ENCODE measurements at places on chromosomes 7 and 10.

DNA sequence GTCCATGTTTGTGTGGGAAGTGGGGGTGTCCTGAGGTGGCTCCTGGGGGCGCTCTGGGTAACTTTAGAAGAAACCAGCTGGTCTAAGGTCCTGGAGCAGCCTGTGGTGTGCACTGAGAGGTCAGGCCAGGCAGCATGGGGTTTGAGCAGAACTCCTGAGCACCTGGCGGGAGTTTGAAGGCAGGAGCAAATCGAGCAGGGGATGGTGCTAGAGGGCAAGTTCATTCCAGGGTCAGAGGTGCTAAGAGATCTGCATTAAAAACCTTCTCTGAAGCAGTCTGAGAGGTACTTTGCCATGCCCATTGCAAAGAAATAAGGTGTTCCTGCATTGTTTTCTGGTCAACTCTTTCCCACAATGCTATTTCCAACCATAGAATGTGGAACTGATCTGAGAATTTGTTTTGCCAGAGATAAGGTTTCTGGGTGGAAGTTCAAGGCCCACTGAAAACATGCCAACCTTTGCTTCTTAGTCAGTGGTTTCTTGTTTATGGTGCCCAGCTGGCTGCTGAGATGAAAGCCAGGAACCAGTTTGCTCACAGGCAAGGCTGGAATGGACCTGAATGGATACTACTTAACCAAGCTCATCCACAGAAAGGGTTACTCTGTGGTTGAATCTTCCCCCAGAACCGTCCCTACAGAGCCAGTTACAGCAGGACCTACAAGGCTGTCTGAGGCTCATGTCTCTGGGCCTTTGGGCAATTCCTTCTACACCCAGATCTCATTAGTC is 136.3 kb upstream of the TMEM72 start:
- no peak for DNase-seq

DNA sequence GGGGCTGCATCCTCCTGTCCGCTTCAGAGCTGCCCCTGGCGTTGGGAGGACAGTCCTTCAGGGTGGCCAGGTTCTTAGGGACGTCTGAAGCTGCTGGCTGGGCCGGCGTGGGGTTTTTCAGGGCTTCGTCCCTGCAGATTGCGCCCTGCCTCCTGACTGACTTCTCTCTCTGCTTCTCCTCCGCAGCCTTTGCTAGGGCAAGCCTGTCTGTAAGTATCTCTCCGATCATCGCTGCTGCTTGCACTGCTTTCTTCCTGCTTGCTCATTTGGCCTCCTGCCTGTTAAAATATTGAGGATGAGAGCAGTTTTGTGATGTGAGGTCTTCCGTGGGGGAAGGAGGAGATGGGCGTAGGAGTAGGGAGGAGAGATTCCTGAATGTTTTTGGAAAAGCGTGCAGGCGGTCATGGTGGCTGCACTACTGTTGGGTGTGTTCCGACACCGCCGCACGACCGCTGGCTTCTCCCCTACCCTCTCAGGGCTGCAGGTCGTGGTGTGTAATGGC is 25.3 kb downstream of the PFKFB3 start:
- no peak for DNase-seq

DNA sequence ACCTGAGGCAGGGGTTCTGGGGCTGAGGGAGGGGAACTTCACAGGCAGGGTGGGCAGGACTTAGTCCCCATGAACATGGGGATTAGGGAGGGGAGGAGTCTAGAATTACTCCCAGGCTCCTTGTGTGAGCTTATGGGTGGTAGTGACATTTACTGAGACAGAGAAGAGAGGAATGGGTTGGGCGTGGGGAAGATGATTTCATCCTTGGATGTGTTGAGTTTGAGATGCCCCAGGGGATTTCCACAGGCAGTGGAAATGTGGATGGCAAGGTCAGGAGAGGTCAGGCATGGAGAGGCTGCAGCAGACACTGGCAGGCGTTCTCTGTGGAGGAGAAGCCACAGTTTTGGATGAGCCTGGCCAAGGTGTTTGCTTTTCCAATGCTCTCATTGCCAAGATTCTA is 26.4 kb upstream of the GSDME start:
- no peak for DNase-seq

GRCh38 chr10:125396676-125397075 is 236.3 kb upstream of the CTBP2 start:
- DNase-seq = no peak

DNA sequence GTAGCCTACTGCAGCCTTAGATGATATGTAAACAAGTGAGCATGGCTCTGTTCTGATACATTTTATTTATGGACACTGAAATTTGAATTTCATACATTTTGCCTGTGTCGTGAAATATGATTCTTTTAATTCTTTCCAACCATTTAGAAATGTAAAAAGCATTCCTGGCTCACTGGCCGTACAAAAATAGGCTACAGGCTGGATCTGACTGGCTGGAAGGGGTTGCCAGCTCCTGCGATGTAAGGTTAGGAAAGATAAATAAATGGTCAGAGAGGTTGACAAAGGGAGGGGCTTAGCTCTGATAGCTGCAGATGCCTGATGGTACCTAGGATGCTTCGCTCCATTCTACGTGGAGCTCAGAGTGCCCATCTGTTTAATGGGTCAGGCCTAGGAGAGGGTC is 3.4 kb downstream of the ADCYAP1R1 start:
- no peak for DNase-seq

DNA sequence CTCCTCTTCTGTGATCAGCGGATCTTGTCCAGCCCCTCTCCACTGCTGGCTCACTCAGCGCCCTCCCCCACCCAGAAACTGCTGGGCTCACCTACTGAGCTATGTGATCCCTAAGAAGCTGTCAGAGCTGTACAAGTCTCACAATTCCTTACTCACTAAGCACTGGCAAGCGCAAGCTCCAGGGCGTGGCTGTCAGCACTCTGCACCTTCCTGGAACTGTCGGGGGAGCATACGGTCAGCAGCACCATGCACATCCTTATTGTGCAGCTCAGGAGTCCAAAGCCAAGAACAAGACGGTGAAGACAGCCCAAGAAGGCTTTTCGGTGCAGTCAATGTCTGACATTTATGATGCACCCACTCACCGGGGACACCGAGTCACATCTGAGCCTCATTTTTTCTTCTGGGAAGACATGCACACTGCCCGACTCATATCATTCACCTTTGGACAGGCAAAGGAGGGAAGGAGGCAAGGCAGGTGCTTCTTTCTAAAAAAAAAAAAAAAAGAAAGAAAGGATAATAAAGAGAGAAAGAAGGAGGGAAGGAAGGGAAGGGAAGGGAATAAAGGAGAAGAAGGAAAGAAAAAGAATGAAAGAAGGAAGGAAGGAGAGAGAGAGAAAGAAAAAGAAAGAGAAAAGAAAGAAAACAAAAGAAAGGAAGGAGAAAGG is 56.3 kb downstream of the ASB13 start:
- DNase-seq = no peak

- no peak for DNase-seq
Observed at GRCh38 chr7:608361-608760, 88.7 kb upstream of the PDGFA start.

DNA sequence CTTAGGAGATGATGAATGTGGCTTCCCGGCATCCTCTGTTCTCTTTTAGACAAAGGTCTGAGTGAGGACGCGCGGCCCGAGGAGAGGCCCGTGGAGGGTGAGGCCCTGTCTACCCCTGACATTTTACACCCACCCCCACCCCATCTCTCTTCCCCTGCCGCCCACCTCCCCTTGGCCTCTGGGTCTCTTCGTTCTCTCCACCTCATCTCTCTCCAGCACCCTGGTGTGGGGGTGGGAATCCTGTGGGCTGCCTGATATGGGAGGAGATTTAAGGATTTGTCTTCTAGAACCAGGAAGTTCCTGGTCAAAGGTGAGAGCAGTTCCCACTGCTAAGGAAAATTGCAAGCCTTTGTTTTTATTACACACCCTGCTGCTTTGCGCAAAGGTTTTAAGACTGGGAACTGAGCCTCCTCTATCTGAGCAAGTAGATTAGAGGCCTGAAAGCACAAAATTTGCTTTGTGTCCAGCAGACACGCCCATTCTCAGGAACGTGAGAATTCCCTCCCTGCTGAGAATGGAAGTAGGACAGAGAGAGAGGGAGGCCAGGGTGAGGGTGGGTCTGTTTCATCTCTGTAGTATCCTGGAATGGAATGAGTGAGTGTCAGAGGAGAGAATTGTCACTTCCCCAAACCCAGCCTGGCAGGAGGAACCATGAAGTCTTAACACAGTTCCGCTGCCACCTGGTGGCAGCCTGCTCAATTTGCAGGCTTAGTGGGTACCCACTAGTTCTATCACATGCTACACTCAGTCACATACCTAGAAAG is 91.2 kb downstream of the GTF2IRD1 start:
- DNase-seq = no peak

GRCh38 chr7:105846404-105846803 is 30.0 kb downstream of the ATXN7L1 start:
- no peak for DNase-seq

DNA sequence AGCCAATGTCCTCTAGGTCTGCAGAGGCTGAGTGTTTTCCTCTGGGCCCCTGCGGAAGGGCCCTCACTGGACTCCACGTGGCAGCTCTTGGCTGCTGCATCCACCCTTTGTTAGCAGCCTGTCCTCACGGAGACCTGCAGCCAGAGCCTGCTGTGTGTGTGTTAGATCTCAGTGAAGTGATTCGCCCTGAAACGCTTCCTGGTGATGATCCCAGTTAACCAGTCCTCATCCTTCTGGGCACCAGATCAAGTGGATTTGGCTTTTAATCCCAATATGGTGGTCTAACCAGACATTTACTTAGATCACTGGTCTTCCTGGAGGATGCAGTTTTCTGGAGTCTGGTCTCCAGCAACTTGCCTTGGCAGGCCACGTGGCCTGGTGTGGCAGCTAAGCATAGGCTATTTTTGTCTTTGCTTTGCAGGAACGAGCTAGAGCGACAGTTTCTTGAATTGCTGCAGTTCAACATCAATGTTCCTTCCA is 39.5 kb upstream of the GJD4 start:
- DNase-seq = no peak

DNA sequence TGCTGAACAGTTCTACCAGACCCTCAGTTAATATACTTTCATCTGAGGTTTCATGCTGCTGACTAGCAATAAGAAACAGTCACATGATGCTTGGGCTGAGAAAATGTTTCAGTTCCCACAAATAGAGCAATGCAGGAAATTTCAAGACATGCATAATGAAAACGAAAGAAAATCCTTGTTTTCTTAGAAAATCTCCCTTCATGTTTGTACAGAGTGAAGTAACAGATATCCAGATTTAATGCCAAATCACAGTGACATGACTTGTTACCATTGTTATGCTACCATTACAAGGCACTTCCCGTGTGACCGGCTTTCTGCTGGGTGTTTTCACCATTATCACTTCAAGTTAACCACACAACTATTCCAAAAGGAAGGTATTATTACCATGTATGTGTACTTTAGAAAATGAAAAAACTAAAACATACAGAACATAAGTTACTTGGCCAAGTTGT is 121.7 kb downstream of the DOCK4 start:
- no peak for DNase-seq

GRCh38 chr10:71029411-71029892 is 141.1 kb upstream of the PCBD1 start:
- DNase-seq = no peak

DNA sequence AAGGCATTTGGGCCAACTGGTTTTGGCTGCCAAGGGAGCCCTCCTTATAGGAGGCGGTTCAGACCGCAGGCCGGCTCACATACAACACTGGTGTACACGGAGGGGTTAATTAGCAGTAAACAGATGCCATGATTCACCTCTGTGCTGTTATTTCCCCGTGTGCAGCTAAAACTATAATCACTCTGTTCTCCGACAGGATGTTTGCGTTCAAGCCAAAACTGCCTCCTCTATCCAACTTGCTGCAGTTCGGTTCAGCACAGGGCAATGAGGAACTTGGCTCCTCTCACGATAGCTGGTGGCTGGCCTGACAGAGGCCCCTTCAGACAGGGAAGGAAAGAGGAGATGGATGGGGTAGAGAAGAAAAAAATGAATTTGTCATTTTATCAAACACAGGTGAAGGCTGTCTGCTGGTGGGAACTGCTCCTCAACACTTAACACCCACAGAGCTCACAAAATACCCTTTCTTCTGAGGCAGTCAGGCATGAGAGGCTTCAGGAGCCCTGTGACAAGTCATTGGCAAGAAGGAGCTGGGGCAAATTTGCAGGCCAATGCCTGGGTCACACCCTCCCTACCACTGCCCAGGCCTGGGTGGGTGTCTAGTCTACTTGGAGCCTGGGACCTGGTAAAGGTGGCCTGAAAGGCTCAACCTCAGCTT is 24.0 kb downstream of the KCNMA1 start:
- no peak for DNase-seq

DNA sequence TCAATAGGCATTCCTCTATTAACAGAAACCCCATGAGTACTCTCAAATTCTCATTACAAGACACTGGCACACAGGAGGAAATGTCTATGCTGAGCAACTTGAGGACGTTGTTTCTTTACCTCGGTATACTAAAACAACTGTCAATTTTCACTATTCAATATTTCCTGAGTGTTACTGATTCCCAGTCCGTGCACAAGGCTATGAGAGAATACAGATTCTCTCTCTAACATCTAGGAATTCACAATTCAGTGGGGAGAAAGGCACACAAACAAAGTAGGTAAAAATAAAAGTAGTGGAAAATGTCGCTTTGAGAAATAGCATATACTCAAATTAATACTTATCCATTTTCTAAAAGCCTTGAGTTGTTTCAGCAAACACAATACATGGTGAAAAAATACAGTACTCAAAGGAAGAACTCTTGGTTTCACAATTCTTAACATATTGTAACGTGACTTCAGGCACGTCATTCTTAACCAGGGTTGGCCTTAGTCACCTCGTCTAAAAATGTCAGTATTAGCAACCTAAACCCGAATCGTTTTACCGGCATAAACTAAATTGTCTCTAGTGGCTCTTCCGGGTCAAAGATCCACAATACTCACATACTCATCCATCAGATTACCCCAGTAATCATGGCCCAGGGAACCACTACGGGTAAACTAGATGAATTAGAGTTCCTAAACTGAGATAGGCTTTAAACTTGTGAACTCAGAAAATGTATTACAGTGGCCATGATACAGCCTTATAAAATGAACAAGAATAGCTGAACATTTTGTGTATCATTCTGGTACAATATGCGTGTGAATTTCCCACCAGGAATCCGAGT is 1.5 kb downstream of the IPMK start:
- DNase-seq = no peak

DNA sequence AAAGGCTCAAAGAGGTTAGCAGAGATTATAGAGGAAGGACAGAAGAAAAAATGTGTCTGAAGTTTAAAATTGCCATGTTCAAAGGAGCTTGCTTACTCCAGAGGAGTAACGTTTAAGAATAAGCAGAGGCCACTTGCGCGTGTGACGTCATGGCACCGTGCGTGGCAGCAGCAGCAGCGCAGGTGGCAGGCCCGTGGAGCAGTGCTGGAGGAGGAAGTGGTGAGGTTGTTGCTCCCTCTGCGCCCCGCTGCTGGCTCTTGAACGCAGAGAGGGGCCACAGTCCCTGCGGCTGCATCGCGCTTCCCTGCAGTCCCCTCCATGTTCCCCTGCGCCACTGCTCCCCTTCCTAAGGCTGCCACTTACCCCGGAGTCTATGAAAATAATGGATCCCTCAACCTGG is 37.5 kb downstream of the GDI2 start:
- DNase-seq = no peak

GRCh38 chr7:28684650-28685241 is 272.4 kb downstream of the CREB5 start:
- no peak for DNase-seq

All from sciatic nerve (tissue), 2 donors.